ENCODE measurements at places on chromosomes 4 and X.

DNA sequence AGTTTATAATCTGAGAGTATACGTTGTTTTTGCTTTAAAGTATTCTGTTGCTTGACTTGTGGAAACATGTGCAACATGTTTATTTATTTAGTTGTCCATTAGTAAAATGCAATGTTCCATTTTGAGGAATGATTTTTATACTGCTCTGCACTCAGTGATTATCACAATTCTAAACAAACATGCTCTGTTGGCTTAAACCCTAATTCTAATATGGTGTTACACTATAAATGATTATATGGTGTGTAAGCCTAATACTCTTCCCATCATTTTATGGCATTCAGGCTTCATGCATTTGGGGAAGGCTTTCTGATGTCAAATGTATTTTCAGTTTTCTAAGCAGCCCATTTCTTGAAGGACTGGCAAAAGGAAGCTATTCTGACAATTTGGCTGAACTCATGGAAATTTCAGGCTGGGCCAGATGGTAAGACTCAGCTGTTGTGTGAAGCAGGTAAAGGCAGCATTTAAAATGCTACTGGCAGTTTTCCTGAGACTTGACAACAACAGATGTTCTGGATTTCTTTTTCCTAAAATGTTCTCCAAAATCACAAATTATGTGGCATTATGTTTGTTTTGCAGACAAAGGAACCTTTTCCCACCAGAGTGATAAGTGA lies 336.7 kb upstream of the GNPDA2 start:
- no peak for DNase-seq

DNA sequence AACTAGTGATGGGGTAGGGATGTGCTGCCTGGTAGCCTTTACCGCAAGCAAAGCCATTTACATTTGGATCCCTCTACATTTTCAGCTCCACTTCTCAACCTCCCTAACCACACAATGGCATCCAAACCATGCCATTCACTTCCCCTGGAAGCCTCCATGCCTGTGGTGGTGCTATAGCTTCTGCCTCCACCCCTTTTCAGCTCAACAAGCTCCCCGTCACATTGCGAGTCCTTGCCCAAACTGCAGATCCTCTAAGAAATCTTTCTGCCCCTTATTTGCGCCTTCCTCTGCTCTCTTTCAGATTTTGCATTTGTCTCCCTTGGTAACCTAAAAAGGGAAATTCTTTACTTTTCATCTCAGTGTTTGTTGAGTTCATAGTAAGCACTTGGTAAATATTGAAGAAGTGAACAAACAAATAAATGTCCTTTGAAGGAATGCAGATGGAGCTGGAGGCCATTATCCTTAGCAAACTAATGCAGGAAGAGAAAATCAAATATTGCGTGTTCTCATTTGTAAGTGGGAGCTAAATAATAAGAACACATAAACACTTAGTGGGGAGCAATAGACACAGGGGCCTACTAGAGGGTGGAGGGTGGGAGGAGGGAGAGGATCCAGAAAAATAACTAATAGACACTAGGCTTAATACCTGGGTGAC lies 6.9 kb downstream of the CYTL1 start:
- no peak for DNase-seq

DNA sequence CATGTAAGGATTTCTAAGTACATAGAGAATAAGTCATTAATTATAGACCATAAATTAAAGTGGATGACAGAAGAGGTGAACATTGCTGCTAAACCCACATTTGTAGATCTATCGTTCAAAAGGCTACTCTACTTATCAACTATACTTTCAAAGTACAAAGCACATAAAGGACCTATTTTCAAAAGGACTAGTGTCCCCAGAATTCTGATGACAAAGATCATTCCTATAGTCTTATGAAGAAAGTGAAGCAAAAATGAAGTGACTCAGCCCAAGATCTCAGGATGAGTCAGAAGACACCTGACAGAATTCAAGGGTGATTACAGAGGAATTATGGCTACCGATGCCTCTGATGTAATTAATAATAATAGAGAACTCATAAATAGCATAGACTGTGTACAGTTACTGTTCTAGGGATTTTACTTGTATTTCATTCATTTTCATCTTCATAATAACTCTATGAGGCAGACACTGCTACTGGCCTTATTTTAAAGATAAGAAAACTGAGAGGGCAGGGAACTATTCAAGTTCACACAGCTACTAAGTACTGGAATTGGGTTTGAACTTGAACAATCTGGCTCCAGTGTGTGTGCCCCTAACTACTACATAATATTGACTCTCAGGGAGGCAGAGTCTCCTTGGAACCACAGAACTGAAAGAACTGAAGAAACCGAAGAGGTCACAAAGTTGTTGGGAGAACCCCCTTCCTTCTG lies 17.1 kb downstream of the USP46 start:
- peak; percentile 74 for DNase-seq

DNA sequence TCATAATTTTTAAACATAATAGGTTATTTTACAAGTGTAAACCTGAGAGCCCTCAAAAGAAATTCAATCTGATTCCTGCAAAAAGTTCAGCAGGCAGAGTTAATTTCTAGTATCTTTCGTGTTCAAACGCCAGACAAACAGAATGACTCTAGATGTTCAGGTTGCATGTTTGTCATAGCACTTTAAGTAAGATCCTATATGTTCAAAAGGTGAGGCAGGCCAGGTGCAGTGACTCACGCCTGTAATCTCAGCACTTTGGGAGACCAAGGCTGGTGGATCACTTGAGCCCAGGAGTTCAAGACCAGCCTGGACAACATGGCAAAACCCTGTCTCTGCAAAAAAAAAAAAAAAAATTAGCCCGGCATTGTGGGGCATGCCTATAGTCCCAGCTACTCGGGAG lies 1.1 kb upstream of the RASSF6 start:
- DNase-seq: no peak

DNA sequence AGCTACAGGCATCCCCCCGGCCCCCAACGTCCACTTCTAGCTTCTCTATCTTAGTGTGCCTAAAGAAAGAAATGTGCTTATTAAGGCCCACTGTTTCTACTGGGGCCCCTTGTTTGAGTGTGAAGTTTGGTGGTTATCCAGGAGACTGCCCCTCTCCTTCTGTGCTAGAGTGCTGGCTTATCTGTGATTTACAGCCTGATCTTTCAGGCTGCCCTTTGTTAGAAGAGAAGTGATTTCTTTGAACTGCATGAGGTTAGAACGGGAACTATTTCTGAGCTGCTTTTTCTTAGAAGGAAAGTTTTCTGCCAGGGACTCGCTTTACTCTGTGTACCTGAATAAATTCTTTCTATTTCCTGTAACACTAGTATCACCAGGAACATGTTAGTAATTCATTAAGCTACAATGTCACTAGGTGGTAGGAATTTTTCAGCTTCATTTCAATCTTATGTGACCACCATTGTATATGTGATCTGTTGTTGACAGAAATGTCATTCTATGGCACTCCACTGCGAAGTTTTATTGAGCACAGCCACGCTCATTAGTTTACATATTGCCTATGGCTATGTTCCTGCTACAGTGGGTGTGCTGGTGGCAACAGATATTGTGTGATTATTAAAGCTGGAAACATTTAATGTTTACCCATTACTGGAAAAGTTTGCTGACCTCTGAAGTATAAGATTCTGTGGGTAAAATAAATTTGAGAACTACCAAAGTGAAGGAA lies 193.8 kb upstream of the CXorf51B start:
- no peak for DNase-seq

GRCh38 chr4:16197876-16198665 lies 28.2 kb downstream of the TAPT1 start:
- DNase-seq: peak; percentile 29

- DNase-seq: no peak
These were observed 77.3 kb downstream of the ARSJ start for GRCh38 chr4:113901994-113902787.

DNA sequence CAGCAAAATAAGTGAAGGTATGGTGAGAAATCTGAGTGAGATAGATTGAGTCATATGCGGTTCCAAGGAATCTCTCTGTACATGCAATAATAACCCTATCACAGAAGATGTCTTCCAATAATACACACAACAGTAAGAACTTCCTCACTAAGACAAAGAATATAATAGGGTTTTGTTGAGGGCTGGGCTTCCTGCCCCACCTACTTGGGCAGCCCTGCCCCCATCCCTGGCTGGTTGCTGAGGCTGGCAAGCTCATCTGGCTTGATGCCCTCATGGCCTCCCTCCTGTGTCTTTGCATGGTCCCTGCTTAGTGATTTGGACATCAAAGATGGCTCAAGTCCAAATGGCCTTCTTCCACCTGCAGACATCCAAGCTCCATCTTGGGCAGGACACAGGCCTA lies 2.7 kb downstream of the GEMIN8 start:
- no peak for DNase-seq
